Activated CD4-positive, alpha-beta T cell treated with anti-CD3 and anti-CD28 coated beads, Interleukin-2, amount 50 U/mL, for 48 hours (primary cell): ENCODE measurements at places on chromosomes 3 and 15.

DNA sequence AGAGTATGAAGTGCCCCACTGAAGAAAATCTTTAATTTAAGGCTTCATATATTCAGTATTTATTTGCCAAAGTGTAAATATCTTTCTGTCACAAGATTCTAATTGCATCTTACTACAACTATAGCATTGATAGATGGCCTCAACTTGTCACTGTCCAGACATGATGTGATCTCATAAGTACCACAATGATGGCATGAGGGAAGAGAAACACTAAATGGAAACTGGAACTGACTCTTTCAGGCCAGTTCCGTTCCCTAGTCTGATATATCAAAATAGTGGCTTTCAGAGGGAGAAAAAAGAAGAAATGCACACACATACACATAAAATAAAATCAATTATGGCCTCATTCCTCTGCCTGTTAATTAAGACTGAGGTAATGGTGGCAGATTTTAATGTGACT is 615.7 kb downstream of the TBL1XR1 start:
- DNase-seq: no peak

GRCh38 chr3:24249523-24249922 is 245.1 kb downstream of the THRB start:
- no peak for DNase-seq

DNA sequence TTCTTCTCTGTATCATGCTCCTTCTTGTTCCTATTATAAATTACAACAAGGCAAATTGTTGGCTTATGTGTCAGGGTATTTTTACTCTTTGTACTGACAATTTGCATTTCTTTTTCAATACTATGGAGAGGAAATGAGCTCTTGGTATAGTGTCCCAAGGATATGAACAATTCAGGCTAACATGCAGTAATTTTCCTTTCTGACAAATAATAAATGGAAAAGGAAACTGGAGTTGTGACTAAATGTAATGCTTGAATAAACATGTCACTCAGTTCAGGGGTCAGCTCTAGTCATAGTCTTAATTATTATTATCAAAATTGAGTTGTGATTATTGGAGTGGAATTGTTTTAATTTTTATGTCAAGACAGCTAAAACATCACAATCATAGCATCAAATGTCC is 256.0 kb upstream of the ZPLD1 start:
- DNase-seq: no peak

- no peak for DNase-seq
Observed at GRCh38 chr15:28289694-28290463, 32.1 kb downstream of the HERC2 start.

- DNase-seq: no peak
Observed at GRCh38 chr3:162521669-162522068, 1025.1 kb downstream of the OTOL1 start.

- DNase-seq: no peak
Observed at GRCh38 chr15:62877276-62877857, 165.2 kb upstream of the TPM1 start.

- no peak for DNase-seq
Observed at GRCh38 chr15:66154581-66154980, 99.0 kb downstream of the MEGF11 start.

- no peak for DNase-seq
Observed at GRCh38 chr3:193742628-193743027, 149.6 kb downstream of the OPA1 start.
